T-cell (primary cell): ENCODE measurements at places on chromosomes 13 and 19.

- no peak for DNase-seq
Measured at GRCh38 chr13:48858122-48858902, 117.4 kb upstream of the FNDC3A start.

- DNase-seq: no peak
Measured at GRCh38 chr19:8335343-8336071, 7.6 kb downstream of the KANK3 start.

DNA sequence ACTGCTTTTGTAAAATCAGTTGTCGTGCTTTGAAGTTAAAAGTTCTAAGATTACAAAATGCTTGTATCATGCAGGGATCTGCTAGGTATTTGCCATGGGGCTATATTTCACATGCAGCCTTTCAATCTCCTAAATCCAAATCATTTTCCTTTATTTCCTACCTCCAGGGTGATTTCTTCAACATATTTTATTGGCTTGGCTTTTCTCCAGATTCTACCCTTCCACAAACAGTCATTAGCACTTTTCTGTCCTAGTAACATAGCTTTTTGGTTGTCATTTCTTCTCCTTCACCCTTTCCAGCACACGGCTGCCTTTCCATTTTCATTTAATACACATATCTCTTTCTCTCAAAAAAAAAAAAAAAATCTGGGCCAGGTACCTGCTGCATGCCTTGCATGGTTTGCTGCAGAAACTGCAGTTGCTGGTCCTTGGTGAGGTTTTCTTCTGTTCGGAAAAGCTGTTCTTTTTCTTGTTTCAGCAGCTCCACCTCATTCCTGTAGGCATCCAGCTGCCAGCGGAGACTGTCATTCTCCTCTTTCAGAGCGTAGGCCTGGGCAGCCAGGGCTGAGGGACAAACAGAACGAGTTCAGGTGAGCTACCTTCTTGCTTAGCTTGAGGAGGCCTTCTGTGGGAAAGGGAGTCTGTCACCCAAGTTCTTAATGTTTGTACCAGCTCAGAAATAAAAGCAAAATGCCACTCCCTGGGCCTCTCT is 274.7 kb downstream of the DNAJC15 start:
- DNase-seq: no peak

DNA sequence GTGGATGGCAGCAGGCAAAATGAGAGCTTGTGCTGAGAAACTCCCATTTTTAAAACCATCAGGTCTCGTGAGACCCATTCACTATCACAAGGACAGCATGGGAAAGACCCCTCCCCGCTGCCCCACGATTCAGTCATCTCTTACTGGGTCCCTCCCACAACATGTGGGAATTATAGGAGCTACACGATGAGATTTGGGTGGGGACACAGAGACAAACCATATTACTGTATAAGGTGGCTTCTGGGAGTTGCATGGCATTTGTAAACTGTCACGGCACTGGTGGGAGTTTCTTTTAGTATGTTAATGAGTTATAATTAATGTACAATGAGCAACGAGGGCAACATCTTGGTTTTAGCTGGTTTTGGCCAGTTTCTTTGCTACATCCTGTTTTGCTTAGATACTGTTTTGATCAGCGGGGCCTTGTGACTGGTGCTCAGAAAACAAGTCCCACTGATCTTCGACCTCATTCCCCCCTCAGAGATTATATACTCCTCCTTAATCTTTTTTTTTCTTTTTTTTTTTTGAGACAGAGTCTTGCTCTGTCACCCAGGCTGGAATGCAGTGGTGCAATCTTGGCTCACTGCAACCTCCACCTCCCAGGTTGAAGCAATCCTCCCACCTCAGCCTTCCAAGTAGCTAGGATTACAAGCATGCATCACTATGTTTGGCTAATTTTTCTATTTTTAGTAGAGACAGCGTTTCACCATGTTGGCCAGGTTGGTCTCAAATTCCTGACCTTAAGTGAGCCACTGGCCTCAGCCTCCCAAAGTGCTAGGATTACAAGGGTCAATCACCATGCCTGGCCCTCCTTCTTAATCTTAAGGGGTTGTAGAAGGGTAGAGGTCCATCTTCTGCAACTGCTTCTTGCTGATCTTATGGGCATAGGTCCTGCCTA is 21.3 kb upstream of the ZNF599 start:
- no peak for DNase-seq

DNA sequence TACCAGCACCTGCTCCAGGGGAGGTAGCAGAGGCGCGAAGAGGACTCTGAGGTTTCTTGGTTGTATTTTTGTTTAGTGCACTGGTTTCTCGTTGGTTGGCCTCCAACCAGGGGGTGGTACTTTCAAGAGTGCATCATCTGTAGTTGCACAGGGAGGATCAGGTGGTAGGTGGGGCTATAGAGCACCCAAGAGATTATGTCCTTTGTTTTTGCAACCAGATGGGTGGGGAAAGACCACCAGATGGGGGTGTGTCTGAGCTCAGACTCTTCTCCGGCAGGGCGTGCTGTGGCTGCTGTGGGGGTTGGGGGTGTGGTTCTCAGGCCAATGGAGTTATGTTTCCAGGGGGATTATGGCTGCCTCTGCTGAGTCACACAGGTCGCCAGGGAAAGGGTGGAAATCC is 254.4 kb upstream of the KLF12 start:
- no peak for DNase-seq

GRCh38 chr13:23655321-23655720 is 85.1 kb downstream of the TNFRSF19 start:
- no peak for DNase-seq

DNA sequence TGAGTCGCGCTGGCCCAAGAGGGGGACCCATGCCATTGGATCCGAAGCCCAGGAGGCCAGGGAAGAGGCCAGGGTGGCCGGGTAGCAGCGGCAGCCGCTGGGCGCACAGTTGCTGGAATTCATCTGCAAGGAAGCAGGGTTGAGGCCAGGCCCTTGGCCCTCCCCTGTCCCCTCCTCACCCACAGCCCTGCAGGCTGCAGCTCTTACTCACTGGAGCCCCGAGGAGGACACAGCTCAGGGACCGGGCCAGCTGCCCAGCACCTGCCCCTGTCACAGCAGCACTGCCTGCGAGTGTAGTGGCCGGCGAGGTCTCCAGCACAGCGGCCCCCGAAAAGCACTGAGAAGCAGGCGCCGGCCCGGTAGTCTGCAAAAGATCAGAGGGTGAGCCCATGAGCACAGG is 11.2 kb downstream of the FBN3 start:
- DNase-seq: no peak

GRCh38 chr13:24727731-24728601 is 36.0 kb upstream of the RNF17 start:
- DNase-seq: peak; percentile 73
